ENCODE measurements at places on chromosomes 7 and 10.

GRCh38 chr10:75165684-75166622 lies 44.6 kb upstream of the VDAC2 start:
- no peak for DNase-seq

DNA sequence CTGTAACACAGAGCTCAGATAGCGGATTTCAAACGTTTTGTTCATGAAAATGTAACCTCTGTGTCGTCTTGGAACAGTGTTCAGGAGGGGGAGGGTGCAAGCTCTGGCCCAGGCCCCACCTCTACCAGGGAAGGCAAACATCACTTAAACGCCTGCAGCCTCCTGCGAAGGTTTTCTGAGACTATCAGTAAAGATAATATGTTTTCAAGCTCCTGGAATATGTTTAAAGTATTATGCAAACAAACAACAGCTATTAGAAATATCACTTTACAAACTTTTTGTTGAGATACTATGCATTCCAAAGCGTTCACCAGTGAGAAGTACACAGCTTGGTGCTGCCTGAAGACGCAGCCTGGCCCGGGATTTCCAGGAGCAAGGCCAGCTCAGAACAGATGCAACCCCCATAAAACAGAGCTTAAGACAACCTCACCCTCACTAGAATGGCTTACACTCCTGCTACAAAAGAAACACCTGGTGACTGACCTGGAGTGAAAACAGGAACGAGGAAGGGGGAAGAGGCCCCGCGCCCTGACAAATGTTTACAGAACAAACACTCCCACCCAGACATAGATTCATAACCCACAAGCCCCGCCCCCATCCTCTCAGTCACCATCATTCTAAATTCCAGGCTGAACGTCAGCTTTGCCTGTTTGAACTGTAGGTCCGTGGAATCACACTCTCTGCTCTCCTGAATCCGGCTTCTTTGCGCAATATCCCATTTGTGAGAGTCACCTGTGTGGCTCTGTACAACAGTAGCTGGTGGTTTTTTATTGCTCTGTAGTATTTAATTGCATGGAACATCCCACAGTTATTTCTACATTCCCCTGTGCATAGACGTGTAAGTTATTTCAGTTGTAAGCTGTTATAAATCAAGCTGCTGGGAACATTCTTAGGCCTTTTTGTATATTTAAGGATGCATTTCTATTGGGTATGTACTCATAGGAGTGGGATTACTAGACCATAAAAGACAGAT lies 155.0 kb downstream of the PTPRN2 start:
- no peak for DNase-seq

DNA sequence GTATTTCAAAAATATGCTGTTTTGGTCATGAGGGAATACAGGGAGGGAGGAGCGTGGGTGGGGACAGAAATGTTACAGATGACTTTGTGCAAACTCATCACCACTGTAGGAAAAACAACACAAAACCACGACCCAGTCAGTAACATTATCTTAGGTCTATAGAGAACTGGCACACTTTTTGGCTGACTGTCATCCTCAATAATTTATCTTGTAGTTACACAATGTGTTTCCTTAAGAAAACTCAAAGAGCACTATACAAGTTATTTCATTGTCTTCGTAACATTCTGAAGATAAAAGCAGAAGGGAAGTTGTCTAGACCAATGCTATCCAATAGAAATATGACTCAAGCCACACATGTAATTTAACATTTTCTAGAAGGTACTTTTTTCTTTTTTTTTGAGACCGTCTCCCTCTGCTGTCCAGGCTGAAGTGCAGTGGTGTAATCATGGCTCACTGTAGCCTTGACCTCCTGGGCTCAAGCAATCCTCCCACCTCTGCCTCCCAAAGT lies 16.9 kb upstream of the CDK14 start:
- DNase-seq: no peak

DNA sequence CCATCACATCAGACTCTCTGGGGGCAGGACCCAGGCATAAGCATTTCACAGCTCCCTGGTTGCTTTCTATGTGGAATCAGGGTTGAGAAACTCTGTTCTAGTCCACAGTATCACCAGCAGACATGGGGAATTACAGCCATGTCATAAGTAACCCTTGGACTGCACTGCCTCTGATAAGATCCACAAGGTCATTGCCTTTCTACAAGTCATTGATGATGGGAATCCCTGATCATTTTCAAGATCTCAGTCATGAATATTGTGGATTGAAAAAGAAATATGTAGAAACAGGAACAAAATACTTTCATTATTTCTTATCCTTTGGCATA lies 304.1 kb downstream of the KLF6 start:
- no peak for DNase-seq

- DNase-seq: no peak
Measured at GRCh38 chr10:62511656-62512055, 137.5 kb downstream of the ZNF365 start.

DNA sequence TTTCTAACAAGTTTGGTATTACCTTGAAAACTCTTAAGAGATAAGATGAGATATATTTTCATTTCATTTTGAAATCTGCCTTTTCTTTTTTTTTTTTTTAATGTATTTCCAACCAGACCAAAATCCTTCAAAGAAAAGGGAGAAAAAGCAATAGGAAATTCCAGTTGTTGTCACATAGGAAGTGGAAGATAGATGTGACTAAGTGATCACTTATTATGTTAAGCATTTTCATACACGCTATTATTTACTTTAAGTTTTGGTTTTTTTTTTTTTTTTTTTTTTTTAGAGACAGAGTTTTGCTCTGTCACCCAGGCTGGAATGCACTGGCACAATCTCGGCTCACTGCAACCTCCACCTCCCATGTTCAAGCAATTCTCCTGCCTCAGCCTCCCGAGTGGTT lies 197.2 kb upstream of the FRMD4A start:
- DNase-seq: no peak

GRCh38 chr10:26384600-26384999 lies 53.5 kb upstream of the APBB1IP start:
- DNase-seq: no peak

GRCh38 chr10:49540056-49540797 lies 1.3 kb upstream of the ERCC6 start:
- no peak for DNase-seq

DNA sequence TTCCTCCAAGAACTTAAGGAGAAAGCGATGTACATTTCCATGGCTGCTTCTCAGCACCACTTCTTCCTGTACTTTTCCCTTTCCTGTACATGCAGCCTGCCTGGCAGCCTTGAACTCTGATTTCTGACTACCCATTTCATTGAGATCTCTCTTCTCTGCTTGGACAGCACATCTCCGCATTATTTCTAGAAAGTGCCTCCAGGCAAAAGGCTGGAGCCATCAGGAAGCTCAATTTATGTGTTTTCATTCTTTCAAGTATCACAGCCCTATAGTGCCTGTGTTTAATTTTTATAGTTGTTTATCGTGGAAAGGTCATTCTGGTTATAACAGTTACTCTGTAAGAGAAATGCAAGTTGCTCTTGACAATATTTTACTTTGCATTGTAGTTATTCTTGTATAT lies 688.0 kb upstream of the ANKRD30A start:
- DNase-seq: no peak

- DNase-seq: no peak
Measured at GRCh38 chr10:52472406-52473146, 158.5 kb downstream of the DKK1 start.

GRCh38 chr10:71326464-71326881 lies 7.4 kb downstream of the SLC29A3 start:
- DNase-seq: no peak

- no peak for DNase-seq
Measured at GRCh38 chr7:25858525-25859411, 293.2 kb upstream of the NFE2L3 start.

DNA sequence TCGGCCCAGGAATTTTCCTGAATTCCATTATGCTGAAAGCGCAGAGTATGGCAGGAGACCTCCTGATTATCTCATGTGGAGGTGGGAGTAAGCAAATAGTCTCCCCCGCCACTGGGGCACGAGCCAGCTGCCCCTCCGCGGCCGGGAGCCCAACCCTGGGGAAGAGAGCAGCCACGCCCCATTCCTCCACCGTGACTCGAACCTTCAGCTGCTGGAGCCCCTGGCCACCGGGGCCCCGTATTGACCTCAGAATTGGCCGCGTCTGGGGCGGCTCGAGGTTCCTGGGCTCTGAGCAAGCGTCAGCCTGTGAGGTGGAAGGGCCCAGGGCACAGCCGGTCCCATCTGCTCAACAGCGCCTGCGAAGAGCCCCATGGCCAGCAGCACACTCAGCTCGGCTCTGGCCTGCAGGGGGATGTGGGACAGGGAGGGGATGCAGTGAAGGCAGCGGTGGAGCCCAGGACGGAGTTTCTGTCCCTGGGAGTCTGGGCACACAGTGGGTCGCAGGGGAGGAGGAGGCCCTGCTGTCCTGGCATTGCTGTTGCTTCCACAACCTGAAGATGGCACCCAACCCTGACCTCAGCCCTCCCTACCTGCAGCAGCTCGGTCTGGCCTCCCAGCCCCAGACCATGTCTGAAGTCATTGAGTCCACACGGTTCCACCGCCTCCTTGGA lies 97.8 kb downstream of the CHST15 start:
- DNase-seq: no peak

Measured in stimulated activated CD4-positive, alpha-beta T cell treated with anti-CD3 and anti-CD28 coated beads, Interleukin-12 subunit alpha, Interleukin-12 subunit beta, amount 100 ng/mL, for 24 hours (primary cell).